Stimulated activated CD8-positive, alpha-beta memory T cell treated with anti-CD3 and anti-CD28 coated beads, Interleukin-7, amount 100 ng/mL, for 1 hour (primary cell): ENCODE measurements at places on chromosomes 4 and X.

GRCh38 chr4:52588097-52588496, 71.0 kb downstream of the USP46 start:
- DNase-seq = no peak

DNA sequence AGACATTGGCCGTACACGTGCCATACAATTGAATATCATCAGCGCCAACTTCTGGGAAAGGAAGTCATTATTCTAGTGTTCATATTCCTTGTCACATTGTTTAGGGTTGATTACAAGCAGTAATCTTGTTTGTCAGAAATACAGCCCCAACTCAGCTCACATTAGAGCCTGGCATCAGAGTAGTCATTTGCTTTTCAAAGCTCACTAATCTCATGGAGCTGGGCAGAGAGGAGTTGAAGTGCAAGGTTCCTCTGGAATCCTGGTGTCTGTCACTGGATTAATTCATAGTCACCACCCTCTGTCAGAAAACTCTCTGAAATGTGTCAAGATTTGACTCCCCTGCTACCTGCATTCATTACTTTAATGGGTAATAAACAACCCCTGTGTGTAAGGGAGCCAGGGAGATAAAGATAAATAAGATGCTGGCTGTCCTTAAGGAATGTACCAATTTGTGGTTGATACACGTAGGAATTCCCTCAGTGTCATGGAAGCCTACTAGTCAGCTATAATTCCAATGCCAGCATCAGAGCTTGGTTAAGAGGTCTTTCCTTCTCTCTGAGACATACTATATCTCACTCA, 43.7 kb upstream of the S100G start:
- DNase-seq = no peak

DNA sequence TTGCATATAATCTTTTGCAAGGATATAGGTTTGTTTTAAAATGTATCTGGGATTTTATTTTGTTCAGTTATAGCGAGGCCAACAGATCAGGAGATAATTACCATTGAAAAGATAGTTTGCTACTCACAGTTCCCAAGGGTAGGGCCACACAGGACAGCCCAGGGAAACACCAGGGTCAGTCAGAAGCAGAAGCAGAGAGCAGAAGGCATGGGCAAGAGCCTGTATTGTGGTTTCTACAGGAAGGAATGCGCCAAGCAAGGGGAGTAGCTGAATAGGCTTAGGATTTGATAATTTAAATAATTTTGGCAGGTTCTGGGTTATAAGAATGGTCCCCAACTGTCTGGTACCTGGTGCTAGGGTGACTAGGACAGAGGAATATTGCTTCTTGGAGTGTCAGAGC, 61.6 kb downstream of the SYNPO2 start:
- no peak for DNase-seq

- no peak for DNase-seq
Measured at GRCh38 chrX:133448512-133449076, 33.3 kb upstream of the GPC4 start.

DNA sequence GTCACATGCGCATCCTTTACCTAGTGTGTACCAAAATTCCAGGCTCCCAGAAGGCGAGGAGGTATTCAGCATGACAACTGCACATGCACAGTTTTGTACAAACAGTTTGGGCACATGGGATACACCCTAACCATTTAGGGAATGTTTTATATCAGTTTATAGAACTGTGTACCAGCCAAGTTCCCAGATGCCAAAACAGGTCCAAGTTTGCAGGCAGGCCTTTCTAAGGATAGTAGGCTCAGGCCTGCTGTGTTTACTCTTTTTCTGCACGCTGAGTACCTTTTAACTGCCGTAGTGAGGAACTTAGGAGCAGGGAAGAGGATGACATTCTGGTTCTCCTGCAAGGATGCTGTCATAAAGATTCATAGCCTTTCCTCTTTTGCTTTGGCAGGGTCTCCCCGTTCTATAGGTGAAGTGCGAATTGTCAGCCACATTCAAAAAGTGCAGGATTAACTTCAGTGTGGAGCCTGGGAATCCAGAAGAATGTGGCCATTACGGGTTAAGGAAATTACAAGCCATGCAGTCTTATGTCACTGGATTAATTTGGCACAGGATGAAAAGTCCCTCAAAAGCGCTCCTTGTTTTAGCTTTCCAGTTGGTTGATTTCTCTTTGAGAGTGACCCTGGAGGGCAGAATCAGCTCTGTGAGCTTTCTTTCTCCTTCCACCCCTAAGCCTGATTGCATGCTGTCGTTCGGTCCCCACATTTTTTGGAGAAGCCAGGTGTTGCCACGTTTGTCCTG, 259.8 kb downstream of the ARHGAP10 start:
- DNase-seq = no peak

DNA sequence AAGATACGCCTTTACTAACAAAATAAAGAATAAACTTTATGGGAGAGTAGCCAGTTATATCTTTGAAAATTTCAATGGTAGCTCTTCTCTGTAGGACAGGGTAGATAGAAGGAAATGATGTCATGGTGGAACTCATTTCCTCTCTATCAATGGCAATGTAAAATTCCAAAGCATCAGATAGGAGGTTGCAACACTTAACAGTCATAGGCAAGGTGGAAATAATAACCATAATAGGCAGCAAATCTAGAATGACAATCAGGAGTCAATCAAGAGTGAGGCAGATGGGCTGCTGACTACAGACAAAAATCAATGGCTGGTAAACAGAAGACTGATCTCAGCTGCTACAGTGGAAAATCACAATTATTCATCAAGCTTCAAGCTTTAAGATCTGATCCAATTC, 53.9 kb upstream of the TET2 start:
- DNase-seq = no peak

DNA sequence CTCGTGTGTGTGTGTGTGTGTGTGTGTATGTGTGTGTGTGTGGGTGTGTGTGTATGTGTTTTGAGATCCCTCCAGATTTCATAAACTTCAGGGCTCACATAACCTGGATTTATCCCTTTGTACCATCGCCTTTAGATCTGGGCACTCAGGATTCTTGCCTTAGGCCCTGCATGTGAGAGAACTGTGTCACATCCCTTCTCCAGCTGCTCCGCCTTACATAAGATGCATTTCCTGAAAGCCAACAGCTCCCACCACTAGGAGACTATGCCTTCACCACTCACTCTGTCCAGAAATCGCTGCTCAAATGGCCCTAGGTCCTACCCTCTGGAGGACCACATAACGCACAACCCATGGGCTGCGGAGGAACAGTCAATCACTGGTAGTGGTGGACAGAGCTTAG, 348.8 kb downstream of the CCSER1 start:
- DNase-seq = no peak

- no peak for DNase-seq
Measured at GRCh38 chrX:133981924-133982323, 3.5 kb downstream of the GPC3 start.

DNA sequence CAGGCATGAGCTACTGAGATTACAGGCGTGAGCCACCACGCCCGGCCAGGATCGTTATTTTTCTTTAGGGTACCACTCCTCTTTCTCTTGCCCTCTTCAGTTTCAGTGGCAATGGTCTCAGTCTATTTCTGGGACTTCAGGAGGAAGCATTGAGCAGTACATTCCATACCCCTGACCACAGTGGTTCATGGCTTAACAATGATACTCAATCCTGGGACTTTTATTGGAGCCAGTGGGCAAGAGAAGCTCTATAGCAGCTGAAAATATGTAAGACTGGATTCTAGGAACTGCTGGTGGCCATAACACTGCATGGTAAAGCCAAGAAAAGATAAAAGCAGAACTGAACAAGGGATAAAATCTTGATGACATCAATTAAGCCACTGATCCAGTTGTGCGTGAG, 5.8 kb upstream of the CCNA2 start:
- no peak for DNase-seq

- DNase-seq = no peak
Measured at GRCh38 chr4:54082168-54082567, 17.8 kb upstream of the CHIC2 start.

DNA sequence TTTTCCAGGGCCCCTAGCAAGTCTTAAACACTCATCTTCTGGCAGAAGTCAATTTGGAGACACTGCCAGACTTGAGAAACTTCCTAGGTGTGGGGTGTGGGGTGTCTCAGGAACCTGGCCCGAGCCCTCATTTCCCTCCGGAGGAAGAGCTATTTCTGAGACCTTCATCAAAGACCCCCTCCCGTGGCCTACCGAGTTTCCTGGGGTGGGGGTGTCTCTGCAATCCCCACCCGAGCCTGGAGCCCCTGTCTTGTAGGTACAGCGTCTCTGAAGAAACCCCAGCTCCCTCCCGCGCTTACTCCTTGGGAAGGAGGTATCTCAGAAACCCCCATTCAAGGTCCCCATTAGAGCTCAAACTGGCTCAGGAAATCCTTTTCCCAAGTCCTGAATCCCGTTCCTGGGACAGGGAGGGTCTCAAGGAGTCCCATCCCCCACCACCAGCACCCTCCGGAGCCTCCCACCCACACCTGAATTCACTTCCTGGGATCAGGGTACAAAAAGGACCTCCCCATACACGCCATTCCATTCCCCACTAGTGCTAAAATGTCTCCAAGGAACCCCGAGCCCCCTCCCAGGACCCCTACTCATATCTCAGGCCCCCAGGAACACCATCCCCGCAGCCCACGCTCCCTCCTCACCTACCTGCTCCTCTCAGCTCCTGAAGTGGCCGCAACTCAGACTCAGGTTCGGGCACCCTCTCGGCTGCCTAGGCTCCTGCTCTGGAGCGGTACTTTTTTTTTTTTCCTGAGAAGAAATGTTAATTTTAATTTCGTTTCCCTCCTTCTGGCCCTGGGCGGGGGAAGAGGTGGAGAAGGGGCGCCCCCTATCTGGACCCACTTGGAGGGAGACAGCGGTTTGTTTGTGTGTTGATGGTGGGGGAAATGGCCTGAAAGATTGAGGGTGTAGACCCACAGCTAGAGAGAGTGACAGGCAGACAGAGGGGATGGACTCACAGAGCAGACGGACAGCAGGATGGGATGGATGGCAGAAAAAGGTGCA, 1.1 kb downstream of the SLC38A5 start:
- no peak for DNase-seq
